ENCODE measurements at places on chromosomes 4 and X. TPM values are rescaled to one million over a fixed set of nuclear protein-coding genes. Genes with fewer than 3 reads are reported as not detected.

Gene TRAM1L1
- 0.81 TPM for total RNA-seq

Gene MAGEB18
- total RNA-seq: not detected

Gene L1CAM
- total RNA-seq: 3.8 TPM

Gene PTPN13
- total RNA-seq: 20.9 TPM

Gene GLRA3
- not detected for total RNA-seq

Gene TMSB15B
- 6.5 TPM for total RNA-seq

Gene IQCM
- not detected for total RNA-seq

Gene MAGEA11
- total RNA-seq: not detected

Gene BEX5
- total RNA-seq: 3.0 TPM

Gene MECP2
- total RNA-seq: 55.0 TPM

Gene CXCR3
- 0.32 TPM for total RNA-seq

Gene CTAG2
- 1.2 TPM for total RNA-seq

Gene ZBED1
- total RNA-seq: 33.4 TPM

Gene NOX1
- not detected for total RNA-seq

Gene RAB40A
- total RNA-seq: 6.5 TPM

Gene KCND1
- total RNA-seq: 6.3 TPM

Gene PAGE2
- not detected for total RNA-seq

Gene CENPVL3
- total RNA-seq: not detected

Gene OTUD6A
- not detected for total RNA-seq

Gene SPACA5
- not detected for total RNA-seq

Gene NPY2R
- total RNA-seq: 0.09 TPM

Gene DUSP21
- not detected for total RNA-seq

Gene PLAC8
- 3.8 TPM for total RNA-seq

Gene ARMCX2
- total RNA-seq: 41.9 TPM

Gene MGAT4D
- total RNA-seq: not detected

Gene ETDB
- total RNA-seq: not detected

Gene SEL1L3
- total RNA-seq: 9.7 TPM

Gene LEF1
- total RNA-seq: 2.3 TPM

Gene EXOC1L
- total RNA-seq: not detected

Gene ATP1B4
- not detected for total RNA-seq

Gene NAP1L3
- 10.7 TPM for total RNA-seq

Gene SUPT20HL2
- total RNA-seq: 1.9 TPM

Gene CT45A5
- total RNA-seq: not detected

Gene ZDHHC15
- total RNA-seq: 2.2 TPM
